Chondrocyte (in vitro differentiated cells): ENCODE measurements at places on chromosomes 7 and 10.

DNA sequence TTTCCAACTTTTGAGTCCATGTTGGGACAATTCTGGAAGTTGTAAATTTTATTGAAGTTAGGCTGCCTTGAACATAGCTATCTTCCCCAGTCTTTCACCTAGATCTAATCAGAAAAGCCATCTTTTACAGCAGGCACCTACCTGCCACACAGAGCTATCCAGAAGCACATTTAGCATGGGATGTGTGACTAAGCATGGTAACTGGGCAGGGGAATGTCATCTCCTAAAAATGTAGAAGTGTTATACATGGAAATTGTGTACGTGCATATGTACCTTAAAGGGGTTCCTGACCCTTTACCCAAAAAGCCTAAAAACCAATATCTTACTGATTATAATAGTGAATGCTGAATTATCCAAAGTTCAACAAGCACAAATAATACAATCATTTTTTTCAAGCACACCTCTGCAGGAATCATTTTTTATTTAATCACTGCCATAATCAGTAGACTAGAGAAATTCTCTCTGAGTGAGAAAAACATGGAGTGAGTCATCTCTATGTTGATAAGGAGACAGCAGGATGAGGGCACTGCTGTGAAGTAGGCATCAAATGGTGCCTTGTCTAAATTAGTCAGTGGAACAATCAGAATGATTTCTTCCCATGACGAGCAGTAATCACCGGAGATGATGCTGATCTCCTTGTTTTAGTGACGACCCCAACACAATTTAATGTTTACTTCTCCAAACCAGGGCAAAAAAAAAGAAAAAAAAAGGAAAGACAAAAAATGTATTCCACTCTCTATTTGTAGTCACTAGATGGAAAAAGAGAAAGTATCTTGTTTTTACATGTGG is 75.9 kb downstream of the SORBS1 start:
- DNase-seq, result no peak

DNA sequence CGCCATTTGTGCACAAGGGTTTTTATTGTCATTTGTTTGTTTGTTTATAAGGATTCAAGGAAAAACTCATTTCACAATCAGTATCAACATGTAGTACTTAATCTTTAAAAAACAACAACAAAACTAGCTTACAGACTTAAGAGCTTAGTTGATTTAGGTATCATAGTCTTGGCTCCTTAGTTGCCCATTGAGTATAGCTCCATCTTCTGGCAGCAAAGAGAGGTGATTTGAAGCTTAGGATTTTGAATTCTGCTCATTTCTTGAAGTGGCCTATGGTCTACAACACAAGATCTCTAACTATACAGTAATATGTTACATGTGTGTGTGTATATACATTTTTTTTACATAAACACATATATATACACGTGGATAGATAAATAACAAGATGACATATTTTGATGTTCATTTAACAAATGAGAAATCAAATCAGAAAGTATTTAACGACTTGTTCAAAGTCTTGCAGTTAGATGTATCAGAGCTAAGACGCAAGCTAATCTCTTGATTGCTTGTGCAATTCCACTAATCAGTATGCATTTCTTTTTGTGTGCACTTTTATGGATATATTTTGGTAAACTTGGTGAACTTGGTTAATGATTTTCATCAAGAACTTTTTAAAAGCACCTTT is 307.3 kb downstream of the CAMK1D start:
- no peak for DNase-seq

DNA sequence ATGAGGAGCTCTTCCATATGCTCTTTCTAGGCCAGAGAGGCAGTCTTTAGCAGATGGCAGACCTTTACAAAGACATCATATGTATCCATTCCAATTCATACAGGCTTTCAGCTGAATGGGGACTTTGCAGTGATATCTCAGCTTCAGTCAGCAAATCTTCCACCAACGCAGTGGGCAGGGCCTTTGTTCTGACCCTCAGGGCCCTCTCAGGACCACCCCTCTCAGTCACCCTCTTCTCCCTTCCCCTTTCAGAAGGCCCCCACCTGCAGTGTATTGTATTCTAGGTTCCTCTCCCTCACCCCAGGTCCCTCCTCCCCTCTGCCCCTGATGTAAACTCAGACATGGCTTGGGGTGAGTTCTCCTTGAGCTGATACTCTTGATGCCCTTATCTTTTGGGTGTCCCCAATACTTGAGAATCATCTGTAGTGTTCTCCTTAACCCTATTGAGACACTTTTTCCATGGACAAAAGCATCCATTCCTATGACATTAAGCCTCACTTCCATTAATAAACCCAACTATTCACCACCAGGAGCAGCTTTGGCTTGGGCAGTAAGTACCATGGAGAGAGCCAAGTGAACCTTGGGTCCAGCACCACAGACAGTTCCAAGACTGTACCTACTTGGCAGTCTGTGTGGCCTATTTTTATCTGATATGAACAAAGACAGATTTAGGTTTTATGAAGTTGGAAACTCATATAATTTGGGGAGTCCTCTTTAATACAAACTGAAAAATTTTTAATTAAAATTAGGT is 62.7 kb downstream of the ADCYAP1R1 start:
- DNase-seq, result no peak

GRCh38 chr7:50308203-50308531 is 3.7 kb downstream of the IKZF1 start:
- no peak for DNase-seq

DNA sequence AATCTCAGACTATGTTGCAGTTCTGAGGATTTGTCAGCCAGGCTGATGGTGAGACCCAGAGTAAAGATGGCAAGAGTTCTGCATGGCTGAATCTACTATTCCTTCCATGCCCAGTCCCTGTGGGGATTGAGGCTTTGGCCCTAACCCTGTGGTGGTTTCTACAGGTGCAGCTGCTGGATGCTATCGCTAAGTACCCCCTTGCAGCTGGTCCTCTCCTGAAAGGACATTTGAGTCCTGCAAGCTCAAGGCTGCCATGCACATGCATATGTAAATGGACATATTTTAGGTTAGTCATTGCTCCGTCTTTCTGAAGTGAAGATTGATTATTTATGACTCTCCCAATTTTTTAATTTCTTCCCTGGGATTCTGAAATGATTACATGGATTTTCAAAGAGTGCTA is 1122.2 kb upstream of the CELF2 start:
- no peak for DNase-seq

- DNase-seq, result no peak
Measured at GRCh38 chr10:29344073-29344820, 55.4 kb downstream of the LYZL1 start.

- DNase-seq, result no peak
Measured at GRCh38 chr10:49081547-49082275, 33.6 kb downstream of the VSTM4 start.

- DNase-seq, result no peak
Measured at GRCh38 chr10:85433248-85433647, 933.3 kb downstream of the GRID1 start.

DNA sequence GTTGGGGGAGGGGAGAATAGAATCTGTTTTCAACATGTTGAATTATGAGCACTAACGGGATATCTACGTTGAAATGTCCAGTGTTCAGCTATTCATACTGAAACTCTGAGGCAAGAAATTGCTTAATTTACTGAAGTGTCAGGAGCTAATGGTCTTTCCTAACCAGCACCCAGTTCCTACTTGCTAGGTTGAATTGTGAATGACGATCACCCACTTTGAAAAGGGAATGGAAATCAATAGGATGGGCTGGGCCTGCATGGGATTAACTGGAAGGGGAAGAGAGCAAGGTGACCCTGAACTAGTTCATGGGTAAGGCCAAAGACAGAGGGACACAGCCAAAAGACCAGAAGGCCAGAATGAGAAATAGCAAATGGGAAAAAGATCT is 51.3 kb downstream of the HIPK2 start:
- DNase-seq, result no peak

DNA sequence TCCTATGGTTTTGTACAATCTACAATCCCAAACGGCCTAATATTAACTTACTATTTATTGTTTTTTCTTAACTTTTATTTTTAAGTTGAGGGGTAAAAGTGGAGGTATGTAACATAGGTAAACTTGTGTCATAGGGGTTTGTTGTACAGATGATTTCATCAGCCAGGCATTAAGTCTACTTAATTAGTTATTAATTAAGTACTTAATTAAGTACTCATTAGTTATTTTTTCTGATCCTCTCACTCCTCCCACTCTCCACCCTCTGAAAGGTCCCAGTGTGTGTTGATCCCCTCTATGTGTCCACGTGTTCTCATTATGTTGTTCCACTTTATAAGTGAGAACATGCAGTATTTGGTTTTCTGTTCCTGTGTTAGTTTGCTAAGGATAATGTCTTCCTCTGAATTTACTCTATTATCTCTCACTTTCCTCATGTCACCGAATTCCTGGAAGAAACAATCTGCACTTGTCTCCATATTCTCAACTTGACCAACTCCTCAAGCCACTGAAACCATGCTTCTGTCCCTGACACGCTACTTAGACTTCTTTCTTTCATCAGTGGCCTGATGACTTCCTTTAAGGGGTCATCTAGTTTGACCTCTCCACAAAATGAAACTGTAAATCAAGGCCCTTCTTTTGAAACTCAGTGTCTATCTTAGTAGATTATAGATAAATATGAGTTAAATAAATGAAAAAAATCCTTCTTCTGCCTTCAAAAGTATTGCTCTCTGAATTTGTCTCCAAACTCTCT is 9.1 kb downstream of the CACNA2D1 start:
- no peak for DNase-seq

- no peak for DNase-seq
Measured at GRCh38 chr7:84194484-84195271, at the start of gene SEMA3A. Gene SEMA3A, minus strand, starts transcription at chr7:84194789. Its CDS starts 203 bp downstream, at chr7:84194586.

- DNase-seq, result no peak
Measured at GRCh38 chr7:152984421-152984820, 224.9 kb downstream of the ACTR3B start.

GRCh38 chr10:82452046-82452445 is 577.1 kb downstream of the NRG3 start:
- DNase-seq, result no peak

DNA sequence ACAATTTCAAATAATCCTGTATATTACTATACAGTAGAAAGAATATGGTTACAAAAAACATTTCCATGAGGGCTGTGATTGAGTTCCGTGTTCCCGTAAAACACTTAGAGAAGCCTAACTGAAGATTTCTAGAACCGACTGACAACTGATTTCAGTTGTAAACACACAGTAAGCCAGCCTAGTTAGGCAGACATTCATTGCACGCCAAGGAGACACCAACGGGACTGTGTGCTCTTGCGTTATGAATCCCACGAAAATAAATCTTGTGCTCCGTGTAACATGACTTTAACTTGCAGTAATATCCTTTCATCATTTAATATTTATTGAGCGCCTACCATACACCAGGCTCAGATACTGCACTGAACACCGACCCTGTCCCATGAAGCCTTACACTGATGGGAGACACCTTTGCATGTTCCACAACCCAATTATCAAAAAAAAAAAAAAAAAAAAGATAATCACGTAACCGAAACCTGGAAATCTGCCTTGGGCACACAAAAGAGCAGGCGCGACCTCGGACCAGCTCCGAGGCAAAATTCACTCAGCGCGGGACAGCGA is 420 bp upstream of the KLHL7 start:
- DNase-seq, result no peak

- DNase-seq, result no peak
Measured at GRCh38 chr7:37923996-37924395, 3.6 kb downstream of the EPDR1 start.

DNA sequence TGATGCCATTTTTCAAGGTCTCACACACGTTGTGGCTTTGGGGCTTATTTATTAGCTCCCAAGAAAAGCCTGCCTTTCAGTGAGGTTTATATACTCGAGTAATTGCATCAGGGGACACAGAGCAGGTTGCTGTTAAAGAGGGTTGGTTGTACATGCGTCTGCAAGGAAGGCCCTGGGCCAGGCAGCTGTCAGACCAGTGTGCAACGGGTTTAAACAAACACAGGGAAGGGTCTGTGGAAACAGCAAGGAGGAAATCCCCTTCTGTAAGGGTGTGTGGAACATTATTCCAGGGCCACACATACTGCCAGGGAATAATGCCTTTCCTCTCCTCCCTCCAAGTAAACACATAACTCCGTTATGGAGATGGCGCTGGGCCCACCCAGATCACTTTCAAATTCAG is 1.7 kb upstream of the CHST15 start:
- no peak for DNase-seq

GRCh38 chr7:21851559-21851967 is 94.1 kb downstream of the CDCA7L start:
- no peak for DNase-seq

- DNase-seq, result no peak
Measured at GRCh38 chr7:98662289-98662688, 45.2 kb downstream of the NPTX2 start.

GRCh38 chr7:33776788-33777187 is 128.6 kb upstream of the BMPER start:
- DNase-seq, result no peak

GRCh38 chr10:115171392-115171960 is 78.3 kb downstream of the ATRNL1 start:
- no peak for DNase-seq

DNA sequence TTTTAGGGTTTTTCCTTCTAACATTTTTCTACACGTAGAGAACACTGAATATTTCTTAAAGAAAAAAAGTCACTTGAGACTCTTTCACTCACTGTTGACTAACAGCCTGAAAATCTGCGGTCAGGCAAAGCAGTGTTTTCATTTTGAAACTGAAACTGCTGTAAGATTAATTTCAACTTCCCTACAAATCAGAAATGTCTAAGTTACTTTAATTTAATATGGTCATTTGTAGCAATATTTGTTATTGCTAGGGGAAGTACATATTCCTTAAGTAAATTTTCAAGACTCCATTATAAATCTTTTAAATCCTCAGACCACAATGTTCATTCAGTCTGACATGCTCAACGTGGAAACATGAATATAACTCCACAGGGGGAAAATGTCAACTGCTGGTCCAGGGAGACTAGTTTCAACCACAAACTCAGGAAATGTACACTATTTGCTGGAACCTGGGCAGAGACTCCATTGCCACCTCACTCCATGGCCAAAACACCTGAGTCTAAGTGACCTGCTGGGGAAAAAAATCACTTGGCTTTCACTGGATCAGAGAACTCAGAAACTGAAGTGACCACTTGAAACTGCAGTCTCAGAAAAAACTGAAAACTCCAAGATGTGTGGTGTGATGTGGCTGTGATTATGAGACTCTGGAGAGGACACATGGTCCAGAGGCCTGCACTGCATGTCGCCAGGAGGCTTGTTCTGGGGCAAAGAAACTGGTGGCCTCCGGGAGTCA is 161.2 kb downstream of the TAX1BP1 start:
- DNase-seq, result no peak
